ENCODE measurements at places on chromosomes 7 and 10. TPM values are rescaled to one million over a fixed set of nuclear protein-coding genes. Genes with fewer than 3 reads are reported as not detected.

The CDC14C gene
- total RNA-seq, result not detected

The ADCY1 gene
- 5.7 TPM for total RNA-seq

DNA sequence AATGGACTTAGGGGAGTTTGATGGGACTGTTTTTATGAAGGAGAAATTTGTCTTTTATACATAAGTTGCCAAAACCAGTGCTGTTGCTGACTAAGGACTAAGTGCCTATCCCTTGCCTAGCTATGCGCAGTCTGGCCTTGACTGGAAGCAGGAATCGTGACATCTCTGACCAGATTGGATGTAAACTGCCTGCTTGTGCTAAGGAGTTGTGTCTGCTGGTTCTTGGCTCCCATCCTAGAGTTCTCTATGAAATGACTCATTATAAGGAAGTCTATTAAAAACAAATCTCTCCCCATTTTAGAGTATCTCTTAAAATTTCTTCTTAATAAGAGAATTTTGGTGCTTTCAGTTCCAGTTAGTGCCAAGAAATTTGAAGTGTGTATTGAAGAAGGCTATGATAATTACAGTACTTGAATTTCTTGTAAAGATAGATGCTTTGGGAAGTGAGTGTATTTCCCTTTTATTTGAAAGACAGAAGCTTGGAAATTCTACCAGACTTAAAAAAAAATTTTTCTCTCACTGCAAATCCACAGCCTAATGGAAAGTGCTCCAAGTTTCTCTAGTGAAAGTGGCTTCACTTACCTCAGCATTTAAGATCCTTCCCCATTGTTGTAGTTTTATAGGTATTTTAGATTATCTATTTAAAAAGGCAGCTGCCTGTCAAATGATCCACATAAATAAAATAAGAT lies 77.6 kb downstream of the BICC1 start:
- DNase-seq, result peak; percentile 20

The SPAM1 gene
- total RNA-seq, result not detected

- DNase-seq, result no peak
Measured at GRCh38 chr7:77702513-77702912, 6.3 kb downstream of the RSBN1L start.

DNA sequence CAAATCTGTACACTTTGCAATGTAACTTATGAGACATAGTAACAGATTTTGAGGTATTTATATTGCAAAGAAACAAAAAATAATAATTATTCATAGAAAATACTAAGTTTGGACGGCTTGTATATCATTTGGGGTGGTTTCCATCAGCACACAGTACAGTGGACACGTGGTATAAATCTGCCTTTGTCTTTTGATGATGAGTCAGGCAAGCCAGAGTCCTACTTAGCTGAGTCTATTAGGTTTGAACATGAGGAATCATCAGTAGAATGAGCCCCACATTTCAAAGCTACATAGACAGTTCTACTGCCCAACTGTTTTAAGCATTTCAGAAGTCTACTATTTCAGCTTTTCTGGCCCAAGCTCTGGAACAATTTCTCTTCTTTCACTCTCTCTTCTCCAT lies 803.2 kb downstream of the PHTF2 start:
- DNase-seq, result no peak

The HOXA1 gene
- total RNA-seq, result 0.12 TPM

GRCh38 chr10:72800000-72800740 lies 93.4 kb upstream of the OIT3 start:
- DNase-seq, result no peak

All from left cardiac atrium (tissue), 4 donors.